ENCODE measurements at places on chromosomes 11 and 22. TPM values are rescaled to one million over a fixed set of nuclear protein-coding genes. Genes with fewer than 3 reads are reported as not detected.

OR8D1 gene
- total RNA-seq, result not detected

MYBPC3 gene
- not detected for total RNA-seq

SEPTIN3 gene
- total RNA-seq, result 324 TPM

PLA2G3 gene
- total RNA-seq, result not detected

MS4A14 gene
- 1.6 TPM for total RNA-seq

All from dorsolateral prefrontal cortex (tissue), 122 donors.